GM10248 (cell line): ENCODE measurements at places on chromosomes 16 and 17.
A peak's percentile ranks its signal among the peaks of the same experiment; 100 is the strongest.

GRCh38 chr16:69830534-69831211, 68.5 kb downstream of the WWP2 start:
- no peak for DNase-seq

DNA sequence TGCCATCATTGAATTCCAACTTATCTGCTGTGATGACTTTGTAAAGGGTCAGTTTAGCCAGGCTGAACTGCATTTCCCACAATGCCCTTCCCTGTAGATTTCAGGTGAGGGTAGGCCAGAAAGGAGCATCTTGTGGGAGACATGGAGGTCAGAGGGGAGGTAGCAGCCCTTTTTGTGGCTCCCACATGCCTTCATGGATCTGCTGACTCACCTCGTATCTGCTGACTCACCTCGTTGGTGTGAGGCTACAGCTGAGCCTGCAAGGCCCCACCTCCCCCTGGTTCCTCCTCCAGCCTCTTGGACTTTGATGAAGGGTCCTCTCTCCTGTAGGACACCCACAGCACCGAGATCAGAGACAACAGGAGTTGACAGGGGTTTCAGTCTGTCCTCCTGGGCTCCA, 102.5 kb downstream of the SALL1 start:
- no peak for DNase-seq

- no peak for DNase-seq
Observed at GRCh38 chr17:50201276-50201854, at the start of gene COL1A1. COL1A1 (minus strand) TSS chr17:50201631; CDS start chr17:50201513, 118 bp downstream.

DNA sequence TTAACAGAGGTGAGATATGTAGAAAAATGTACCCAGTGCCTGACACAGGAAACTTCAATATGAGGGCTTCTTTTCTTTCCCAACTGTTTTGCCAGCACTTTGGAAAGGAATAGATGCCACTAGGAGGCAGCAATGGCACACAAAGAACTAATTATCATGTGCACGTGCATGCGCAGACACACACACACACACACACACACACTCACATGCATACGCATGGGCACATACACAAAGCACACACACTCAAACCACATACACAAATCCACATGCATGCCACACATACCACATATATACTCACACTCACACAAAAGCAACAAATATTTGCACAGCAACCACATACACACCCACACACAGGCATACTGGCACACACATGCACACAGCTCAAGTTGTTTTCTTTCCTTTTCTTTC, 8.8 kb upstream of the CEP112 start:
- DNase-seq, result no peak

DNA sequence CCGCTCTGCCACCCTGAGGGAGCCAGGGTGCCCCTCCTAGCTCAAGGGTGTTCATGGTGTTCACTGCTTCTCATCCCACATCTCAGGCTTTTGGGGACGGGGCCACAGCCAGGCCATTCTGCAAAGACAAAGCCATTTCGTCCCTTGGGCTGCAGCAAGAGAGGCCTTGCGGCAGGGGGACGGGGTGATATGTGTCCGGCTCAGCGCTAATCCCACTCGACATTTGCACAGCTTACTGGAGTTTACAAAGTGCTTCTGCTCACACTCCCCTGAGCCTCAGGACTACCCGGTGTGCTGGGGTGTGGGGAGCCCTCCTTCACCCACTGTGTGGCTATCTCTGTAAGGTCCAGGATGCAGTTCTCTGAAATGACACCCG, 84.3 kb downstream of the RTN4RL1 start:
- DNase-seq, result no peak

DNA sequence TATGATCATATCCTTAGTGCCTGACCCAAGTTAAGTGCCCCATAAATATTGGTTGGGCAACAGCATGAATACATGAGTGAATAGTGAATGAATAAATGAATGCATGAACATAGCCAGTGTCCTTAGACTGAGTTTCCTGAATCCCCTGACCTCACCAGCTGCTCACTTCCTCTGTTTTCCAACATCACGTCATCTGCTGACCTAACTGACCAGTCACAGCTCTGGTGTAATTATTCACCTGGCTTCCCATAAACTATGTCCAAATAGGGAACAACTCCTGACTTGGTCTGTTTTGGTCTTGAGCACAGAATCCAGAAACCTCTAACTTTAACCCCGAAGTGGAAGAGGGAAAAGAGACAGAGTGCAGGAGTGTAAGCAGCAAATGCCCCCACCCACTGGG, 83.4 kb downstream of the ASIC2 start:
- DNase-seq, result no peak

DNA sequence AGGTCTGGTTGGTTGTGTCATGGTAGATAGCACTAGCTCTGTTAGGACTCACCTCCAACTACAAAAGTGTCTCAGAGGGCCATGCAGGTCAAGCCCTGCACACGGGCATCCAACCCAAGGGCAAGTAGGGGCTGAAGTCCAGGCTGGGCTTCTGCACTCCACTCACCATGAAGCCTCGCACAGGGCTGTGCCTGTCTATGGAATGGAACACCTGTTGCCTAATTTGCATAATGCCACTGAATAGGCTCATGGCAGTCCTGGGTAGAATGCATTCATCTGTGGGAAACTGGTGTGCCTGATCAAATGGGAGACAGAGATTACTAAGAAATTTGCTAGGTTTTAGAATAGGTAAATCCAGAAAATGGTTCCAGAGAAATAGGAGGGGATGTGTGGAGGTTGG, 8.0 kb upstream of the AKAP1 start:
- no peak for DNase-seq

GRCh38 chr16:82796047-82796446, 169.3 kb downstream of the CDH13 start:
- no peak for DNase-seq

DNA sequence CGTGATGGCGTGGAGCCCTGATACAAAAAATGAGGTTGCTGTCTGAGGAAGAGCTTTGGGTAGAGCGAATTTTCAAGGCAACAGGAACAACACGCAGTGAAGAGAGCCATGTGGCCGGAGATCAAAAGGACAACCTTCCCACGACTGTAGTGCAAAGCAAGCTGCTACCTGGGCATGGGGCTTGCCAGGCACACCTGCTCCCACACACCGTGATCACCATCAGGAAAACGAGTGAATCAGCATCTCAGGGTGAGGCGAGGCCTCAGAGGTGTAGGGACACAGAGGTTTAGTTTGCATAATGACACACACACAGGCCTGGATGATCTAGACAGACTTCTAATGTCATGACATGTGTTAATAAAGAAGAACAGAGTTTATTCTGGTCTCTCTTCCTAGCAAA, 65.7 kb downstream of the PARN start:
- no peak for DNase-seq

DNA sequence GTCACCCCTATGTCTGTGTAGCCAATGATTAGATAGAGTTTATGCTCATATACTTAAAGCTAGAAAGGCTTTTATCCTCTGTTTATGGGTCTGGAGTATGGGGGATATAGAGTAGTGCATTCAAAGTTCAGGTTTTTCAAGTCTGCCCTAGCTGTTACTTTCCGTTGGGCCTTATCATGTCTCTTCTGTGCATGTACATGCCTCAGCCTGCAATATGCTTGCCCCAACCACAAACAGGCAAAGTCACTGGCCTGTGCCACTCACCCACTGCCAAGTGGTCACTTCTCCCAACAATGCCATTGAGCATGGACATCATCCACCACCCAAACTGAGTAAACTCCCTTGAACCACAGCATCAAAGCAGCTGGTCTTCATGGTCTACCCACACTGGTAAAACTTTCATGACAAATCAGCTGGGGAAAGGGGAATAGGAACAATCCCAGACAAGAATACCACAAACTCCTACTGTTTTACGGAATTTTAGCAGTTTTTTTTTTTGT, 70.3 kb upstream of the C17orf78 start:
- DNase-seq, result no peak

GRCh38 chr16:1772908-1773702, at the start of gene MRPS34:
MRPS34 (minus strand) TSS chr16:1773134; CDS start chr16:1773119, 15 bp downstream.
- peak; percentile 88 for DNase-seq

GRCh38 chr16:1980030-1980769, 1.1 kb downstream of the NOXO1 start:
- DNase-seq, result no peak

DNA sequence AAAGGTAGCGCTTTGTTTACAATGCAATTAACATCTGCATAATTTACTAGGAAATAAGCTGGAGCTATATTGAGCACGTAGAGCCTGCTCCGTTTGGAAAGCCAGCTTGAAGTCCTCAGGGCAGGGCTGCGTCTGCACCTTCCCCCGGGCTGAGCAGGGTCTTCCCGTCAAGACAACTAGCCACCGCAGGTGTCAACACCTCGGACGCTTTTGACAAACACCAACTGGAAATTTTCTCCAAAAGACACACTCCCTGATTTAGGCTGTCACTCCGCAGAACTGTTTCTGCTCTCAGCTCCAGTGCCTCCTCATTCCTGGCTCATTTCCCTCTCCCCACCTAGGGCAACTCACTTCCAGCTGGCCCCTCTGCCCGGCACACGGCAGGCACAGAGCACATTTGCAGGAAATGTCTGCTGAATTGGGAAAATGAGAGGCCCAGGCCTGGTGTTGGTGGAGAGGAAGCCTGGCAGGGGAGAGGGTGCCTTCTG, 170.3 kb downstream of the MAF start:
- DNase-seq, result no peak

- DNase-seq, result no peak
Observed at GRCh38 chr17:47244697-47245096, 8.9 kb upstream of the ITGB3 start.

GRCh38 chr17:47145351-47145750, 43.7 kb downstream of the CDC27 start:
- DNase-seq, result no peak

DNA sequence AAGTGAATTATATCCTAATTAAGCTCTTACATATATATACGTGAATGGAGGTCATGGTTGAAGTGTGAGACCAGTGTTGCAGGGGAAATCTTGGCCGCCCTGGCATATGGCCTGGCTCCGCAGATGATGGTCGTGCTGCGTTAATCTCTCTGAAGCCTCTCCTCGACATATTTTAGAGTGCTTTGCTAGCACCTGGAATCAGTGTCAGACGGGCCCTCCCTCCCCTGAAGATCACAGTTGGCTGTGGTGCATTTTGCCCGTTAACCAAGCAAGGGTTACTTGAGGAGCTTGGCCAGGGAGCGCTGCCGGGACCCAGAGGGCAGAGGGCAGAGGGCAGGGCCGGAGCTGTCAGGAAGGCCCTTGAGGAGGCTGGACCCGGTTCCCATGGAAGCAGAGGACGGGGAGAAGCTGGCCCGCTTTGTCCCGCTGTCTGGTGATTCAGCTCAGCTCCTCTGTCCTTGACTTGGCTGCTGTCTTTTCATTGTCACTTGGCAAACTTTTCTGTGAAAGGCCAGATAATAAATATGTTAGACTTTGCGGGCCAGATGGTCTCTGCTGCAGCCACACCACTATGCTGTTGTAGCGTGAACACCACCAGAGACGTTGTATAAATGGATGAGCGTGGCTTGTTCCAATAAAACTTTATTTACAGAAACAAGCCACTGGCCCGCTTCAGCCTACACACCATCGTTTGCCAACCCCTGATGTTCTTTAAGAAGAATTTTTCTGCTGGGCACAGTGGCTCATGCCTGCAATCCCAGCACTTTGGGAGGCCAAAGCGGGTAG, 32.3 kb downstream of the CIBAR2 start:
- no peak for DNase-seq

GRCh38 chr16:88596483-88596882, 26.3 kb downstream of the ZC3H18 start:
- no peak for DNase-seq

DNA sequence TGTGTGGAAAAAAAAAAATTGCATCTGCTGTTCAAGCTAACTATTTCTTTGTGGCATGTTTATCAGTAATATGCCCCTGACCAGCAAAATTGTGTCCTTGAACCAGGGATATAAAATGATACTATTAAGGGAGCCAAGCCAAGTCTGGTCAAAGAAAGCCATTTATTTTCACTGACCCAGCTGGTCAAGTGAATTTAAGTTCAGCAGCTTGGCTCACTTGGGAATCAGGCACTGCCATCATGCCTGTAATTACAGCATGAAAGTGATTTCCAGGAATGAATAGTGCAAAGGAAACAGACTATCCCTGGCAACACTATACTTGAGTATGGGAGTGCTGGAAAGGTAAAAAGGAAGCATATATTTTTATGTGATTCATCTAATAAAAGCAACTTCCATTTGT, 934.6 kb upstream of the CDH8 start:
- no peak for DNase-seq

DNA sequence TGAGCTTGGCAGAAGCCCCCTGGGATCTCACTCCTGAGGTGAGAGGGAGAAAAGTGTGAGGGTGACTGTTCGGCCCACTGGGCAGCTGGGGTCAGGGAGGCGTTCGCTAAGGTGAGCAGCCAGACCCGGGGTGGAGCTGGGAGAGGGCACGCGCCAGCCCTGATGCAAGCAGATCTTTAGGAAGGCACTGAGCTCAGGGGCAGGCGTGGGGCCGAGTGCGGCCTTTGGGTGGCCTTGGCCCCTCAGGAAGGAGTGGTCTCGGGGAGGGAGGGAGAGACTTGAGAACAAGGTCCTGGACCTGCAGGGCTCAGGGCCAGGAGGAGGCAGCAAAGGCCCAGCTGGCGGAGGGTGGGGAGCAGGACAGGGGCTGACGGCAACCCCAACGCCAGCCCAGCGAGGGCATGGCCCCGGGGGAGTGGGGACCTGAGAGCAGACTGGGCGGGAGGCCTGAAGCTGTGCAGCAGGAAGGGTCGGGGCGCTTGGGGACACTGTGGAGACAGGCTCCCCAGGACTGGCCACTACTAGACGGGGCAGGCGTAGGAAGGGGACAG, 14.5 kb upstream of the WDR45B start:
- DNase-seq, result no peak

GRCh38 chr16:89395150-89396142, 94.9 kb downstream of the ANKRD11 start:
- no peak for DNase-seq

- no peak for DNase-seq
Observed at GRCh38 chr16:49619811-49620157, 236.1 kb downstream of the ZNF423 start.

DNA sequence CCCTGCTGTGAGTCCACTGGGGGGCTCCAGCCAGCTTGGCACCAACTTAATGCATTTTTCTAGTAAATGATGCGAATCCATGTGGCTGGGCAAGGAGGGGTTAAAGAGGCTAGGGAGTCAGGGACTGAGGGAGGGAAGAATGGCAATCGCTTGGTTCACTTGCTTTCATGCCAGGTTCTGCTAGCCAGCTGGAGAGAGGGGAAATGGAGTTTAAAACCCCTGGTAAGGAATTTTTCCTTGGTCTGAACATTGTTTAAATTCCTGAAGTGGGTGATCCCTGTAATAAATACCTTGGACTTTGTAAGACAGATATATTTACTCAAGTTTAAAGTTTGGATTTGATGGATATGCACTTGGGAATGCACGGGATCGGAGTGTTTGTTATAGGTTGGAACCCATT, 22.8 kb downstream of the ANKFN1 start:
- no peak for DNase-seq

- DNase-seq, result no peak
Observed at GRCh38 chr17:850851-851763, 69.0 kb downstream of the MRM3 start.

- no peak for DNase-seq
Observed at GRCh38 chr16:20676268-20676825, 21.1 kb downstream of the ACSM1 start.
